Nucleus accumbens (tissue), 56 donors: ENCODE measurements at places on chromosomes 16 and 17.

DNA sequence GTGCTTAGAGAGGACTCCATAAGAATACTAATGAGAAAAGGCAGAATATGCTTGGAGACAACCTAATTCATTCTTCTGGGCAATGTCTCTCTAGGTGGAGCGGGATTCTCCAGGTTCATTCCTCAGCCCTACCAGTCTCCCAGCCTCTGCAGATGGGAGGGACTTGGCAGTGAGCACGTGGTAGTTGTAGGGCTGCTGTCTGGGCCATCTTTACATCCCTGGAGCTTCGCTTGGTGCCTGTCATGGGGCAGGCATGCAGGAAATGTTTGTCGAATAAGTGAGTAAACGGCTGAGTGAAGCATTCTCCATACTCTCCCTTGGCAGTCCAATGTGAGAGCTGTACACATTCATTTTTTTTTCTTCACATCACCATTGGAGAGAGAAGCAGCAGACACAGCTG, 387.5 kb downstream of the UTP18 start:
- no peak for DNase-seq

DNA sequence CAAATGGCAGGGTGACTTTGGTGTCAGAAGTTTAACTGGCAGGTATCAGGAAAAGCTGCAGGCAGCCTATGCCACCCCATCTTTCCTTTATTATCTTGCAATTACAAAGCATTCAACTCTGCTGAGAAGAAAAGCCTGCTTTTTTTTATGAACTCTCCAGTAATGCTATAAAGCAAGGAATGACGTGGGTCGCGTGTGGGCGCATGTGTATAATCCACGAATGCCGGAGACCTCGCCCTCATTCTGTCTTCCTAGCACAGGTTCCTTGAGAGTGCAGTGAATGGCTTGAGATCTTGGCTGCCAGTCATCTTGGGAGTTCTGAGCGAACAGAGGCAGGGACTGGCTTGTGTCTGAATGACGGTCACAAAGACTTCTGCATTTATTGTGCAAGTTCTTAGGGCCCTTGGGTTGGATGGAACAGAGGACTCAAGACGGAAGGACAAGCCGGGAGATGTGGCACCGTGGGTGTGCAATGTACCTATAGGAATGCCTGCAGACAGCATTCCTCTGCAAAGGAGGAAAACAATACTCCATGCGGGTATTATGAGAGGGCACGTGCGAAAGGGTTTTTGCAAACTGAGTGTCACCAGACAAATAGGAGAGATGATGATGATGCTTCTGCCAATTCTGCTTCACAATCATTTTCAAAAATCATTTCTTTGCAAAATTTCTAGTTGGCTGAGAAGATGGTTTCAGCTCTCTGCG, 96.1 kb upstream of the ELAC2 start:
- DNase-seq: no peak

- DNase-seq: no peak
These were observed 458.7 kb upstream of the ZFHX3 start for GRCh38 chr16:73506568-73507056.

GRCh38 chr16:66035096-66035495, 331.4 kb upstream of the CDH5 start:
- DNase-seq: no peak

- no peak for DNase-seq
These were observed 94.2 kb upstream of the HSBP1 start for GRCh38 chr16:83713597-83713996.

DNA sequence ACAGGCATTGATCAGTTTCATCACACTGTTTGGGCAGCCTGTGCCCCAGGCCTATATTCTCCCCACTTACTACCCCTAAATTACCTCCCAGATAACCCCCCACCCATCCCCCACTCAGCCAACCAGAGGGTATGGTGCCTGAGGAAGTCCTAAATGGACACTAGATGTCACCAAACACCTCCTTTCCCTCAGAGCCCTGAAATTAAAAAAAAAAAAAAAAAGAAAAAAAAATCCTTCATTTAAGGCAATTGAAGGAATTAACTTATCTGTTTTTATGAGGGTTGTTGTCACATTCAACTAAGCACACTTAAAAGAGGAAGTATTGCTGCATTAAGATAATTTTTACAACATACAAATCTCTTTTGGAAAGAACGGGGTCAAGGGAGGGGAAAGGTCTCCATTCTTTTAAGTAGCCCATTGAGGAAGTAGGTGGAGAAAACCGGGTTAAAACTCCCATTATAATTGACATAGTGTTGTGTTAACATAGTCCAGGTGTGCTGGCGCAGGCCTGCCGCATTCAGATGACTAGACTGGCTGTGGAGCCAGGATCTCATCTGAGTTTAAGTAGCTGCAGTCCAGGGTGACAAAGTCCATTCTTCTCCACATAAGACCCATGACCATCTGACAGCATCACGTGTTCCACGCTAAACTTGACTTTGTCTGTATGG, 46.3 kb downstream of the SNX11 start:
- no peak for DNase-seq

- no peak for DNase-seq
These were observed 42.9 kb upstream of the TNRC6C start for GRCh38 chr17:77915594-77916021.

DNA sequence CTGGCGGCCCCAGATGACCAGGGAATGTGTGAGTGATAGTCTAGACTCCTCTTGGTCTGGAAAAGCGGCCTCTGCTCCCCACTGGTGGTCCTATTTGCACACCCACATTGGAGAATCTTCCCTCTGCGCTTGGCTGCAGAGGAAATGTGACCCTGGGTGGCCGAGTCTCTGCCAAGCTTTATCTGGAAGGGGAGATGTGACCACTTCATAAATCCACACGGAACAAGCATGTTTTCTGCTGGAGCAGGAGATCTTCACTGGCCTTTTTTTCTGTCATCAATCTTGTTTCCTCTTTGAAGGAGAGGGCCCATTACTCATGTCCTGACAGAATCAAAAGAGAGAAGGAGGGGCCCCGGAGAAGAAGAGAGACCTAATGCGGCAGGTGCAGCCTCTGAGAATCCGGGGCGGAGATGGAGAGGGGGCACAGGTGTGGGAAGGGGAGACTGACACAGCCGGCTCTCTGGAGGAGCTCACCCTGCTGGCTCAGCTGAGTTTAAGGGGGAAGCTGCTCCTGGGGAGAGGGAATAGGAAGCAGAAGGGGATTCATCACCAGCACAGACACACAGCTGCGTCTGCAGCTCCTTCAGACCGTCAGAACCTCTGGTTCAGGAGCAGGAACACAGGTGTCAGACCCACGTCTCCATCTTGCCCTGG, 116.3 kb downstream of the SOX9 start:
- no peak for DNase-seq

GRCh38 chr17:52419229-52419641, 260.7 kb upstream of the CA10 start:
- no peak for DNase-seq

- DNase-seq: no peak
These were observed 41.5 kb downstream of the TK2 start for GRCh38 chr16:66508248-66508913.

DNA sequence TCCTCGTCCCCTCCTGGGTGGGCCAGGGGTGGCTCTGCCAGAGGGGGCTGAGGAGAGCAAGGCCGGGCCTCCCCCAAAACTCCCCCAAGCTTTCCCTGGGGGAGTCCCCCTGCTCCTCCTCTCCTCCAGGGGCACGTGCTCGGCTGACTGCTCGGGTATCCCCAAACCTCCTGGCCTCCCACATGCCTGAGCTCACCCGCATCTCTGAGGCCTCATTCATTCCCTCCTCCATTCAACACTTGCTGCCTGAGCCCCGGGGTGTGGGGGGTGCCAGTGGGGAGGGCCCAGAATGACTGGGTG, 83.1 kb downstream of the RTN4RL1 start:
- no peak for DNase-seq

DNA sequence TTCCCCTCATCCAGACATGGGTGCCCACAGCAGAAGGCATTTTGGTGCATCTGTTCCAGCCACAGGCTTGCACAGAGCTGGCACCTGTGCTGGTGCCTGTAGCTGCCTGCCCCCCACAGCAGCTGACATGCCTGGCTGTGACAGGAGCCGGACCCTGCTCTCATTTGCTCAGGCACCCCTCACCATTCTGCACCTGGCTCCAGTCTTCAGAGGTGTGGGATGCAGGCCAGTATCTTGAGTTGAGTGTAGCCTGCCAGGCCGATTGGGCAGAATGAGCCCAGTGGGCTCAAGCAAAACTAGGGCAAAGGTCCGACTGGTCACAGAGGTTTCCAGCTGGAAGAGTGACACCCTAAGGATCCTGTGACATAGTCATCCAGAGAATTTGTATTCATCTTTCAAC, 887.7 kb downstream of the CDH11 start:
- DNase-seq: no peak

DNA sequence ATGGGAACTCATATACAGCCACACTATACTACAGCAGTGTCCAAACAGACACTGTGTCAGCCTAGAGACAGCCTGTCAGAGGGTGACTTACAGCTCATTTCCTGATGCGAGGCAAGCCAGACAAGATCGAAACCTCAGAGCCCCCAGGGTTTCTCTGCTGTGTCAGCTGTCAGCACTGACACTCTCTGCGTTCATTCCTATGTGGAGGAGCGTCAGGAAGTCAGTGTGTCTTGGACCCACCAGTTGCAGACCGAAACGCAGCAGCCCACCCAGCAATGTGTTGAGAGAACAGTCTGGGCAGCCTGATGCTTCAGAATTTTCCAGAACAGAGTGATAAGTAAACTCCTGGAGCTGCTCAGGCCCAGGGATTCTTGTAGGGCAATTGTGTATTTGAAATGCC, 20.6 kb upstream of the MAPT start:
- no peak for DNase-seq

GRCh38 chr17:2157675-2158395, 102.9 kb downstream of the HIC1 start:
- DNase-seq: no peak

DNA sequence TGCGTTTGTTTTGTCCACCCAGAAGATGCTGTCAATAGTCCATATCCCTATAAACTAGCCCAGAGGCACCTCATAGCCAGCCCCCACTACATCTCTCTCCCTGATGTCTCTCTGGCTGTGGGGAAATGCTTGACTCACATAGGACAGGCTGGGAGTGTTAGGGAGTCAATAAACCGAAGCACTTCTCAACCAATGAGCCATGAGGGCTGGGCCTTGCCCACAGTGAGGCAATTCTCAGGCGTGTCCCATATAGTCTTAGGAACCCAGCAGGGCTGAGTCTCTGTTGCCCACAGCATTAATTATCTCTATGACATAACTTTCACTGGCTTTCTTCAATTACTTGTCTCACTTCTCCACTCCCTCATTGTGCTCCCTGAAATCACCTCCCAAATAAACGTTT, 387.3 kb upstream of the CDH11 start:
- DNase-seq: no peak

- no peak for DNase-seq
These were observed 2.7 kb downstream of the ZSCAN10 start for GRCh38 chr16:3096362-3096761.

DNA sequence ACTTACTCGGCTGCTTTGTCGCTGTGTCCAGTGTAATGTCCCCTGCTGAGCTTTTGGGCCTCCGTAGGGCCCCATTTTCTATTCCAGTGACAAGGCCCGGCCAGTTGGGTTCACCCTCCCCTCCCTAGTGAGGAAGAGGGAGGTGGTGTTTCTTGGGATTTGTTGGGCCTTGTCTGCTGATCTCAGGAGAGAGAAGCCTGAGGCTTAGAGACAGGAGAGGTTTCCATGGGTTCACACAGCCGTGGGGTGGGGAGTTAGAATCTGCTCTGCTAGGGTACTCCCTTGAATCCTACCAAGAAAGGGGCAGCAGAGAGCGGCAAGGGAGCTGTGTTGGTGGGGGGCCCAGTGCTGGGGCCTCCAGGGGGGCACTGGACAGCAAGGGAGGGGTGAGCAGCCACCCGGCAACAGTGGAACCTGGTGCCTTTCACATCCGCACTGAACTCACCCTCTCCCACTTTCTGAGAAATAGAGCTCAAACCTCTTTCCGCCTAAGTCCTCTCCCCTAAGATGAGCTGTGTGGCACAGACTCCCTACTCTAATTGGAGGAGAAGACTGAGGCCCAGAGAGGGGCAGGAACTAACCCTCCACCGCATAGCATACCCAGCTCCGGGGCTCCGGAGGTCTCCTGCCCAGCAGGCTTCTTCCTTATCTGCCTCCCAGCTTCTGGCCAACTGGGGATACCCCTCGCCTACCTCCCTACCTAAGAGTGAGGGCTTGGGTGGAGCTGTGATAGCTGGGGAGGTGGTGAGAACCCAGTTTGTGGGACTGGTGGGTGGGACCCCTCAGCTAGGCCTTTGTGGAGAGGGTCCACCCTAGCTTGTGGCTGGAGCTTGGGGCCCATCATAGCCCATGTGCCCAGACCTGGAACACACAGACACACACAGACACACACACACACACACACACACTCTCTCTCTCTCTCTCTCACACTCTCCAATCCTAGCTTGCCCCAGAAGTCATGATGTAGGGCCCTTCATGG, 6.8 kb downstream of the TBKBP1 start:
- DNase-seq: no peak

DNA sequence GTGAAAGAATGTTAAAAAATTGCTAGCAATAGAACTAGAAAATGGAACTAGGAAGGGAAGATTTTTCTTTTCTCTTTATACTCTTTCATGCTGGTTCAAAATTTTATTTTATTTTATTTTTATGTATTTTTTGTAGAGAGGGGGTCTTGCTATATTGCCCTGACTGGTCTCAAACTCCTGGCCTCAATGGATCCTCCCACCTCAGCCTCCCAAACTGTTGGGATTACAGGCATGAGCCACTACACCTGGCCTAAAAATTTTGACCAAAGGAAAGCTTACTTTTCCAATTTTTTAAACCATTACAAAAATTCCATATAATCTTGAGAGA, 10.0 kb upstream of the TERF2 start:
- no peak for DNase-seq

DNA sequence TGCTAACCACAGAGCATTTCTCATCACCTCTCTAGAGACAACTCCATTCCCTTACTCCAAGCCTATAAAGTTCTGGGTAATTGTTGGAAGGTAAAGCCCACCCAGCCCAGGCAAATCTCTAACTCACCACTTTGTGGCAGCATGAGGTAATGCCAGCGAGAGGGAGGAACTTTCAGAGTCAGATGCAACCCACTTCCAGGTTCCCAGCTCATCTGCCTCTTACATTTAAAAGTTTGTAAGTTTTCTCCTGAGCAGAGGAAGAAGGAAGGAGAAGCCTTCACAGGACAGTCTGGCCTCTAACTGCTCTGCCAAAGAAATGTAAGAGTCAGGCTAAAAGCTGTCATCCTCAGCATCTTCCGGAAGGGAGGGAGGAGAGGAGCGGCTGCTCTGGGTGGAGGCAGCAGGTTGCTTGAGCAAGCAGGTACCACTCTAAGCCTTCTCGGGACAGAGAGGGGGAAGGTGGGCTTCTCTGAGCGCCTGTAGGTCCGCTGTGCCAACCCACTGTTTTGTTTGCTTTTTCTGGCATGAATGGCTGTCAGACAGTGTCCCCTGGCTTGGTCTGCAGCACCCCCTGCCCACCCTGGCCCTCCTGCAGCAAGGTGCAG, 1.0 kb downstream of the ZNF319 start:
- DNase-seq: no peak
